ENCODE measurements at places on chromosomes 6 and 20. TPM values are rescaled to one million over a fixed set of nuclear protein-coding genes. Genes with fewer than 3 reads are reported as not detected.

TRIM15 gene
- total RNA-seq, result 1.6 TPM

C6orf118 gene
- not detected for total RNA-seq

HCK gene
- 20.6 TPM for total RNA-seq

LPA gene
- 62.8 TPM for total RNA-seq

THBD gene
- total RNA-seq, result 6.6 TPM

CDC5L gene
- 12.2 TPM for total RNA-seq

ACTL10 gene
- 0.33 TPM for total RNA-seq

HCRTR2 gene
- total RNA-seq, result not detected

LST1 gene
- 24.6 TPM for total RNA-seq

SLC12A5 gene
- total RNA-seq, result 0.33 TPM

FHL5 gene
- total RNA-seq, result 0.33 TPM

BPIFB4 gene
- total RNA-seq, result not detected

DEFB115 gene
- total RNA-seq, result not detected

RTN4IP1 gene
- 3.7 TPM for total RNA-seq

BPIFA1 gene
- total RNA-seq, result not detected

TFAP2C gene
- not detected for total RNA-seq

E2F1 gene
- 11.0 TPM for total RNA-seq

CST2 gene
- not detected for total RNA-seq

RAD21L1 gene
- total RNA-seq, result not detected

CCND3 gene
- 54.3 TPM for total RNA-seq

CST9L gene
- not detected for total RNA-seq

CCN6 gene
- not detected for total RNA-seq

METTL24 gene
- total RNA-seq, result 2.0 TPM

LGSN gene
- 0.33 TPM for total RNA-seq

RPS21 gene
- total RNA-seq, result 378 TPM

PRSS35 gene
- total RNA-seq, result 3.3 TPM

PPP1R14C gene
- total RNA-seq, result not detected

SH3BGRL2 gene
- total RNA-seq, result 71.3 TPM
